ENCODE measurements at places on chromosomes 2 and 18. TPM values are rescaled to one million over a fixed set of nuclear protein-coding genes. Genes with fewer than 3 reads are reported as not detected.
A peak's percentile ranks its signal among the peaks of the same experiment; 100 is the strongest.

- no peak for DNase-seq
Observed at GRCh38 chr2:166972418-166972817, 84.1 kb downstream of the XIRP2 start.

DNA sequence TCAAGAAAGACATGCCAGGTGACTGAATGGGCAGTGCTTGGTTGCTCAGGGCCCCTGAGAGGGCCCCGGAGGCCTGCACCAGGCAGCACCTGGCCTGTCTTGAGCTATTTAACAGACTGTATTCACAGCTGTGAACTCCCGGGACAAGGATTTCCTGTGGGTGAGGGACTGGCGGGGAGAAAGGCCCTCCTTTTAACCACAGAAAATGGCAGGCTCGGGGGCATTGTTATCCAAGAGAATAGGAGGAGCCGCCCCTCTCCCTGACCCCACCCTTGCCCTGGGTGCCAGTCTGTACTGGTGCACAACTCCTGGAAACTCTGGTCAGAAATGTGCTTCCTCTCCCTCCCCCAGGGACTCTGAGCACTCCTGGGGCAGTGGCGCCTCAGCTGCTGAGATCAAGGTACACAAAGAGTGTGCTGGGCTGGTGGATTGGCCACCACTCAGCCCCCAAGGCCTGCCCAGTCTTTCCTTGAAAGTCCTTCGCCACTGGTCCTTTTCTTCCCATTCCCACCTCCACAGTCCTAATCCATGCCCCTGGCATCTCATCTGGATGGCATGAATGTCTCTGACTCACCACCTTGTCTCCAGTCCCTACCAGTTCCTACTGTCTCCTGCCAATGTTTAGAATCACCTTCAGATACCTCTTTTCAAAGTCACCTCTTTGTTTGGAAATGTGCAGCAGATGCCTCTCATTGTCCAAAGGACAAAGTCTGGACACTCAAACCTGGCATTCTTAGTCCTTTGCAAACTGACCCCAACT, 19.6 kb upstream of the EPAS1 start:
- DNase-seq = no peak

DNA sequence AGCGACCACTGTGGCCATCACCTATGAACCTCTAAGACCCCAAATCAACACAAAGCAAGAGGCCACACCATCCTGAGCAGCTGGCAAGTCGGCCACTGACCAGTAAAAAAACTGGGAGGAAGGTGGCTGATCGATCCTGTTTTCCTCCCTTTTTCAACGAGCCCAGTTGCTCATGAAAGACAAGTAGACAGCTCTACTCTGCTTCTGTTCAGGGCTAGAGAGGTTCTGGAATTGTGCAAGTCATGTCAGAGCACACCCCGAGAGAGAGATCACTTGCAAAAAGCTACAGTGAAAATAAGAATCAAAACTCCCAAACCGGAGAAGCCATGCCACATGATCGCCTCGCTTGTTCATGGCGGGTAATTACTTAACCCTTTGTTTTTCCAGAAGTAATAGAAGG, 34.6 kb downstream of the ZNF516 start:
- DNase-seq = no peak

DNA sequence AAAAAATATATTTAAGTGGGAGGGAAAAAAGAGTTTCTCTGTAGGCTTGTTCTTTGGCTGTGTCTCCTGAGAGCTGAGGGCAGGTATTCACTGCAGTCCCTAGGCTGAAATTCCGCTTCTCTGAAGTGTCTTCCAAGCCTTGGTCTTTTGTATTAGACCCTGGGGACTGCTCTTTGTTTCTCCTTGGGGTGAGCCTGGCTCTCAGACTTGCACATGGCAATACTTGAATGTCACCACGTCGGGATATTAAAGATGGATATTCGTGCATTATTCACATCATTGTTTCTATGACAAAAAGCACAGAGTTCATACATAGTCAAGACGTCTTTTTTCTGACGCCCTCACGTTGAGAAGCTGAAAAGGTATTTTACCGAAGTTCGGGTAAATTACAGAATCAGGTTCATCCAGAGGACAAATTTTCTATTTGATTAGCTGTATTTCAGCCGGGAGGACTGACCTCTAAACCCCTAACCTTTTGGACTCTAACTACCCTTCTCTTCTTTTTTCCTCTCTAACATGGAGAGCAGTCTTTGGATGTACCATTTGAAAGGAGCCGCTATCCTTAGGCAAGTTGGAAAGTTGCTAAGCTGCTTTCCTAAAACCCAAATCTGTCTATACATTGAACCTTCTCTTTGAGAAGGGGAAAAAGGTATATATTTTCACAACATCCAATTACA, 2.4 kb upstream of the HOXD3 start:
- no peak for DNase-seq

GRCh38 chr2:174195253-174195652, 53.1 kb downstream of the OLA1 start:
- DNase-seq = no peak

- DNase-seq = no peak
Observed at GRCh38 chr18:10604182-10604581, 78.4 kb downstream of the NAPG start.

DNA sequence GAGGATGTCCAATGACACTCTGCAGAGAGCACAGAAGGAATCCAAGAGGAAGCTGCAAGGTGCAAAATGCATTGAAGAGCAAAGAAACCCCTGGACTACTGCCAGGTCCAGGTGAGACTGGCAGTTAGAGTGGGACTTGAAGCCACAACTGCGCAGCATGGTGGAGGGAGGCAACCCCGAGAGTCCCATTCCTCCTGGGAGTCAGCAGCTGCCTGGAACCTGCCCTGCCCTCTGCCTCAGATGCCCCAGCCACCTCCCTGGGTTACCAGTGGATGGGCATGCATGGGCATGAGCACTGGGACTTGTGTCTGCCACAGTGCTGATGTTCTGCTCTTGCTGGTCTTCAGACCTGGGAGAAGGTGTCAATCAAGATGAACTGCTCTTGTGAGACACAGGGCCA, 43.2 kb downstream of the ANKMY1 start:
- DNase-seq = peak; percentile 28

DNA sequence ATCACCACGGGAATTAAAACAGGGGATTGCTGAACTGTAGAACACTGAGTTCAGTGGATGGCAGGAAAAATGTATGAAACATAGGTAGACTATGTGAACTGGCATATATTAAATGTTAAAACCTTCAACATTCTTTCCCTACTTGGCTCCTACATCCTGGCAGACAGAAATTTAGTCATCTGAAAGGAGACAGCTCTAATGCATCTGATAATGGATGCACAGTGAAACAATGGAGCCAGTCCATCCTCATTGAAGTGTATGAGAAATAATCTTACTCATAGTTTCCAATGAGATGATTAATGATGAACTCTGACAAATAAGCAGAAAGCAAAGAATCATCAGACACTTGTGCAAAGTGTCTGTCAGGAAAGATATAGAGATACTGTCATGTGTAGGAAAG, 1629.7 kb upstream of the TMEFF2 start:
- no peak for DNase-seq

DNA sequence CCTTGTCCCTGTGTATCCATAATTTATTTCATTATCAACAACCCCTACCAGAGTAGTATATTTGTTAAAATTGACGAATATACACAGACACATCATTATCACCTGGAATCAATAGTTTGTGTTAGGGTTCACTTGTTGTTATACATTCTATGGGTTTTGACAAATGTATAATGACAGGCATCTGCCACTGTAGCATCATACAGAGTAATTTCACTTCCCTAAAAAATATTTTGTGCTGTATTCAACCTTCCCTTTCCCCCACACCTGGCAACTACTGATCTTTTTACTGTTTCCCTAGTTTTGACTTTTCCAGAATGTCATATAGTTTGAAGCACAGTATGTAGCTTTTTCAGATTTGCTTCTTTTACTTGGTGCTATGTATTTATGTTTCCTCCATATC, 132.0 kb downstream of the ZNF804A start:
- no peak for DNase-seq

- DNase-seq = no peak
Observed at GRCh38 chr2:165390875-165391274, 78.6 kb upstream of the CSRNP3 start.

DNA sequence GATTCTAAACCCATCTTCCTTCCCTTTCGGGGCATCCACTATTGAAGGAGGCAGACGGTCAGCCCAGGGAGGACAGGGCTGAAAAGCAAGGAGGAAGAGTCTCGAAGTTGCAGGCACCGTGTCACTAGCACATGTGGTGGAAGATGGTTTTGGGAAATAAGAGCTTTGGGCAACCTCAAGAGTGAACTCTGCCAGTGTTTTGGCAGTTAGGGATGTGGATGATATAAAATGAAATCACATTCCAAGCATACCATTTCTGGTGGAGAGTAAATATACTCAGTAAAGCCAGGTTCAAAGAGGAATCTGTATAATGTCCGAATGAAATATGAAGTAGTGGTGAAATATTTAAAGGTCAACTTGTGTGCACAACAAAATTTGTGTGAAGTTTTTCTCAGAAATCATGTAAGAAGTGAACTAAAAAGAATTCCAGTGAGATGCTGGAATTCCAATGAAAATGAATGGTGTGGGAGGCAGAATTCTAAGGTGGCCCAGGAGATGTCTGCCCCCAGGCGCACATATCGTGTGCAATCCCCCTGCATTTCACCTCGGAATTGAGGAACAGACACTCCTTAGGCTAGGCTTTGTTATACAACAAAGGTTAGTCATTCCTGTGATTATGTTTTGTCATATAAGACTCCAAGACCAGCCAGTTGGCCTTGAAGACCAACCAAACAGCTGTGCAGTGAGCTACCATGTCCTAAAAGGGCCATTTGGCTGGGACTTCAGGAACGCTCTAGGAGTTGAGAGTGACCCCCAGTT, 147.1 kb downstream of the SH3BP4 start:
- no peak for DNase-seq

GRCh38 chr2:150136893-150137292, 350.6 kb downstream of the RND3 start:
- DNase-seq = no peak

DNA sequence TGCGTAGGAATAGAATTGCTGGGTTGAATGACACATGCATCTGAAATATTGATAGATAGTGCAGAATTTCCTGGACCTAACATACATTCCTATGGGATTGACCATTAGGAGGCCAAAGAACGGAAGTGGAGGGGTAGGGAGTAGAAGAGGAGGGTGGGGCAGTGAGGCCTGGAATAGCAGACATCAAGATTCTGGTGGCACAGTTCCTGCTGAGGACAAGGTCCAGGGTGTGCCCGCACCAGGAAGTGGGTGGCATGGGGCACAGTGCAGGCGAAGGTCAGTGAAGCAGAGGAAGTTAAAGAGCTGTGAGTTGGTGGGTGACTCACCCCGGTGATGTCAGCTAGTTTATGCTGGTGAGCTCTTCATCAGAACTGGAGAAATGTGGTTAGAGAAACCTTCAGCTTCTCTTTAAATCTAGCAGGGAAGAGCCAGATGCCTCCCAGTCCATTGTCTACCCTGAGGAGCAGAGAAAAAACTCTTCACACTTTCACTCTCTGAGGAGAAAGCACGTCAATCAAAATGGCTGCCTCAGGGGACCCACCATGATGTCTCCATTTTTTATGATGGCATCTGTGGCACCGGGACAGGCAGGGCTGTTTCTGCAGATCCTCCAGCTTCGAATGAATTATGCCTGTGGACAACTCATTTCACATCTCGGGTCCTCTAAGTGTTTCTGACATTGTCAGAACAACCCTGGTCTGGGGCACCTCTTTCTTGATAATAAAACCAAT, 55.9 kb upstream of the CTLA4 start:
- no peak for DNase-seq

GRCh38 chr2:43212931-43213330, 13.5 kb downstream of the ZFP36L2 start:
- no peak for DNase-seq

The L3MBTL4 gene
- 15.0 TPM for total RNA-seq

The MAPRE3 gene
- 1.0 TPM for total RNA-seq

The SPC25 gene
- total RNA-seq = 8.2 TPM

The UGT1A10 gene
- 0.08 TPM for total RNA-seq

The FNDC4 gene
- 11.4 TPM for total RNA-seq

The SH3BP4 gene
- 4.1 TPM for total RNA-seq

The HTR2B gene
- total RNA-seq = 0.33 TPM

The APOB gene
- 2,949 TPM for total RNA-seq

The SCYGR7 gene
- total RNA-seq = not detected

The ABCG8 gene
- 16.8 TPM for total RNA-seq

The SETBP1 gene
- total RNA-seq = 15.8 TPM

All from liver (tissue), 10 donors.